ENCODE measurements at places on chromosomes 1 and 21.

- no peak for DNase-seq
Observed at GRCh38 chr1:227742738-227743715, 7.8 kb downstream of the SNAP47 start.

GRCh38 chr1:107842241-107842640, 122.7 kb downstream of the VAV3 start:
- no peak for DNase-seq

- DNase-seq: no peak
Observed at GRCh38 chr1:27436204-27437159, 44.1 kb downstream of the GPR3 start.

DNA sequence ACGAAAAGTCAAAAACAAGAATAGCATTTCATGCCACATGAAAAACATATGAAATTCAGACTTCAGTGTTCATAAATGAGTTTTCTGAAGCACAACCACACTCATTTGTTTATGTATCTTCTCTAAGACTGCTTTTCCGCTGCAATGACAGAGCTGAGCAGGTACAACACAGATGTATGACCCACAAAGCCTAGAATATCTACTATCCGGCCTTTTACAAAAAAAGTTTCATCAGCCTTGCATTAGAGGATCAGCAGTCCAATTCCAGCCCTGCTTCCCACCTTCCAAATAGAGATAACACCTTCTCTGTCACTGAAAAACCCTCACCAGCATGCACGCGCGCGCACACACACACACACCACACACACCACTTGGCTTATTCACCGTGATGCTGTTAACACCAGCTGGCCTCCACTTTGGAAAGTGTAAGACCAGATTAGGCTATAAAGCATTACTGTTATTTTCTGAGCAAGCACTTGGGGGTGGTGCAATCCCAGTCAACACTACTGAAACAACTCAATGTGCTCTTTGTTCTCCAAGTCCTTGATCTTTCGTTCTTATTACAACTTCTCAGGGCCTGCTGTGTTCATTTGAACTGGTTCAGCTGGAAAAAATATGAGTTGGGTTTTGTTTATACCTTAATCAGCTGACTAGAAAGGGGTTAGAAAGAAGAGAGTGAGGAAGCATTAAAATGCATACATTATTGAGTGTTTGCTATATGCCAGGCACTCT, 90.0 kb downstream of the GLUL start:
- no peak for DNase-seq

DNA sequence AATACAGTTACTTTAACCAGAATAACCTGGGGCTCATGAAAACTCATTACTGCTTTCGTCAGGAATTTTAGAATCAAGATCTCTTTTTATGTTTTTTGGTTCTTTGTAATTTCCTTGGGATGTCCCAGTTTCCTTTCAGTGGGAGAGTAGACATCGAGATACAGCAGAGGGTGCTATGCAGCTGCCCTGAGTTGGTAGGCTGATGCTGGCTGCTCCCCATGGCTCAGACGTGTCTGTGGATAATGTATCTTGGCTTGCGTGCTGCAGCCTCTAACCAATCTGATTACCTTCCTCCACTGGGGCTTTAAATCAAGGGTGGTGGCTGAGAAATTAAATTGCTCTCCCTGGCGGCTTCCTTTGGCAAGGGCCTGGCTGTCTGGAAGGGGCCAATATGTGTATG, 253.7 kb downstream of the CACNA1E start:
- DNase-seq: no peak

DNA sequence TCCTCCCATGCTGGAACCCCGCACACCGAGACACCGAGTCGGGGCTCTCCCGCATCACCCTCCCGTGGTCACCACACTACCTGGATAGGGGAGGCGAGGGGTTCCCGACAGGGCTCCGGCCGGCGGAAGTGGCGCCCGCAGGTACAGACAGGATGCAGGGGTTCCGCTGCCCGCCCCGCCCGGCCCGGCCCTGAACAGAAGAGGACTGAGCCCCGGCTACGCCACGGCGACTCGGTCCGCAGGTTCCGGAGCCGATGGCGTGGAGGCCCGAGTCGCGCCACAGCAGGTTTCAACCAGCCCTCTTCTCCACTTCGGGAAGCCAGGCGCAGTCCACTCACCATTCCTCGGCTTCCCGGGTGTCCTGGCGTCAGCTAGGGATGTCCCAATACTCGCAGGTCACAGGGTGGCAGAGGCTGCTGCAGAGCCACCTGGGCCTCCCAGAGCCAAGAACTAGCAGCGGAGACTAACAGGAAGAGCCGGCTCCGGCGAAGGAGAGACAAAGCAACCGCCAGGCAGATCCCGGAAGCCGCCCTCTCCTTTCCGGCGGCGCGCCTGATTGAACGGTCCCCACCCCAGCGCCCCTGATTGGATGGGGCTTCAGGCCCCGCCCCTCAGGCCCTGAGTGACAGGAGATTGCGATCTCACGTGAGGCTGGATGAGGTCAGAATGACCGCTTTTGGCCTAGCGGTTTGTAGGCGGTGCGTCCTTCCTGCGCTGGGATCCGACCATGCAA, at the start of gene ZNF669:
ZNF669 (minus strand) TSS at position 498 of the 733 bp plus-strand sequence; CDS start at position 341, 157 bp downstream.
- peak; percentile 92 for DNase-seq

DNA sequence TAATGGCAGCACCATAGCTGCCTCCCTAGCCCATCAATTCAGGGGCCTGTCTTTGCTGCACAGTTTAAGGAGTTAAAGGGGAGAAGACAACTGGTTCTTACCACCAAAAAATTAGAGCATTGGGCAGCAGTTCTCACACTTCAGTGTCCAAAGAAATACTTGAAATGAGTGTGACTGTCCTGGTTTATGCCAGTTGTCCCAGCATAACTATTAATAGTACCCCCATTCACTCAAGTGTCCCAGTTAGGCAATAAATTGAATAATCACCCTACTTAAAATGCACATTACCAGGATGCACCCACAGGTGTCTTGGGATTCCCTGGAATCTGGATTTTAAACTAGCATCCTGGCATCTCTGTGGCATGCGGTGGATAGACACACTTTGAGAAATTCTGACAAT, 51.1 kb downstream of the FAM163A start:
- DNase-seq: no peak

DNA sequence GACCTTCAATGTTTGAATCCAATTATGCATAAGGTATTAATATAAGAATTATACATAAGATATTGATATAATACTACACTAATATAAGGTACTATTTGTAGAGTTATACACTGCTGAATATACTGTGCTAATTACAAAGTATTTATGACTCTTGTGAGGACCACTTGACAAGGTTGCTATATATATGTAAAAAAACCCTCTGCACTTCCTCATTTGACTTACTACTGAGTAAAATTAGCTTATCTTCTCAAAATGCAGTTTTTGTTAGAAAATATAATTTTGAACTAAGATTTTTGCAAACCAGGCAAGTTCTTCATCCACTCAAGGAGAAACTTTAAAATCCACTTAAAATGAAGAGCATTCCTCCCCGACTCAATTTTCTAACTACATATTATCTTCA, 8.5 kb downstream of the SIKE1 start:
- DNase-seq: no peak

- DNase-seq: no peak
Observed at GRCh38 chr1:47646676-47647075, 208.8 kb downstream of the FOXD2 start.

DNA sequence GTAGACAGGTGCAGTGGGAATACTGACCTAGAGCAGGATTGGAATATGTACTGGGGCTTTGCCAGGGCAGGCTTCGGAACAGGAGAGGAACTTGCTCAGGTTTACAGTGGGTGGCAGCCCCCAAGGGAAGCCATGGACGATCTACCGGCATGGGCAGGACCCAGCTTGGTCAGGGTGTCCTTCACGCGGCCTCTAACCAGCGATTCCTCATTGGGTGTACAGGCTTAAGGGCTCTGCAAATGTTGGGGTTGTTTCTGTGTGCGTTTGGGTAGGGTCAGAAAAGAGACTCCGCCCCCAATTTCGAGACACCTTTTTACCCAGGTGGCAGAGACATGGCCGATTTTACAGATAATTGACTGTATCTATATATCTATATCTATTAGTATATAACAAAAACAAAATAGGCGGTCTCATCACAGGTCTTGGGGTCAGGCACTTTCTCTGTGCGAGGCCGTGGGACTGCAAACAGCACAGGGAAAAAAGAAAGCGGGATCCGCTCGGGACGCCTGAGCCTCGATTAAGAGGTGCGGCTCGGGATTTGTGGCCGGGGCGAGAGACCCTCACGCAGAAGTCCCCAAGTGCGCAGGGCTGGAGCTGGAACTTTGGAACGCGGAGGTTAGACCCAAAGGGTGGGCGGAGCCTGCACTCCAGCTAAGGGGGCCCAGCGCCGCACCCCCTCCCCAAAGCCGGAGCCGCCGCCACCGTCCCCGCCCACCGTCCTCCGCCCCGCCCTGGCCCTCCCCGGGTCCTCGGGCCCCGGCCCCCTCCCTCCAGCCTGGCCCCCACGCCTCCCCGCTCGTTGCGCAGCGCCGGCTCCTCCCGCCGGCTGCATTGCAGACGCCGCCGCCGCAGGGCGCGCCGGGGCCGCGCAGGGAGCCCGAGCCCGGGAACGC, 67.5 kb upstream of the VAMP3 start:
- no peak for DNase-seq

Measured in SHP77 treated with DMSO at 0.1 percent for 48 hours (cell line).